ENCODE measurements at places on chromosomes 16 and 17.

GRCh38 chr16:57667048-57667525 lies 1.0 kb upstream of the ADGRG3 start:
- DNase-seq: no peak

DNA sequence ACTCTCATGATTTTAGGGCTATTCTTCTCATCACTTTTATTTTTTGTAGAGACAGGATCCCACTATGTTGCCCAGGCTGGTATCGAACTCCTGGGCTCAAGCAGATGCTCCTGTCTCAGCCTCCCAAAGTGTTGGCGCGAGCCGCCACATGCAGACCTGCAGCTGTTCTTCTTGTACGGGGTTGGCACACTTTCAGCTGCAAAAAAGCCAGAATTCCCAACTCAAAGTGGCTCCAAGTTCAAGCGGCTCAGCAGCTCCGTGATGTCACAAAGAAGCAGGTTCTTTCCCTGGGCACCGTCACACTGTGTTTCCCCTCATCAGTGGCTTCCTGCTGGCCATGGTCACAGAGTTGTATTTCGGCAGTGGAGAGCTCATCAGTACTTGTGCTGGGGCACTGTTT lies 6.7 kb upstream of the SBK1 start:
- no peak for DNase-seq

GRCh38 chr17:17151055-17151454 lies 55.1 kb downstream of the PLD6 start:
- no peak for DNase-seq

GRCh38 chr17:17919169-17920107 lies 52.8 kb downstream of the TOM1L2 start:
- peak; percentile 37 for DNase-seq

GRCh38 chr17:31386542-31387075 lies 4.9 kb upstream of the RAB11FIP4 start:
- DNase-seq: no peak

DNA sequence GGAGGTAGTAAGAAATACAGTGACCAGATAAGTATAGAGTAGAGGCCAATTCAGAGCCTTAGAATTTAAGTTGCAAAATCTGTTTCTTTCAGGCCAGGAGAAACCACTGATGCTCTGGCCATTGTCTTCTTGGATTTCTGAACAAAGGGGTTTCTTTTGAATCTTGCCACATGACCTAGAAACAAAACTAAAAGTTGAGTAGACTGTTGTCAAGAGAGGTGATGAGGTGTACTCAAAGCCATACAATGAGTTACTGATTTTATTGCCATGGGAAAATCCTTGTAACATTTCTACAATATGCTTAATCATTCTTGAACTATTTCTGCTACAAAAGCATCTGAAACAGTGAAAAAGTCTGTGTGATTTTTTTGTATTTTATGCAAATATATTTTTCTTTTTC lies 881.3 kb downstream of the CDH11 start:
- DNase-seq: no peak

DNA sequence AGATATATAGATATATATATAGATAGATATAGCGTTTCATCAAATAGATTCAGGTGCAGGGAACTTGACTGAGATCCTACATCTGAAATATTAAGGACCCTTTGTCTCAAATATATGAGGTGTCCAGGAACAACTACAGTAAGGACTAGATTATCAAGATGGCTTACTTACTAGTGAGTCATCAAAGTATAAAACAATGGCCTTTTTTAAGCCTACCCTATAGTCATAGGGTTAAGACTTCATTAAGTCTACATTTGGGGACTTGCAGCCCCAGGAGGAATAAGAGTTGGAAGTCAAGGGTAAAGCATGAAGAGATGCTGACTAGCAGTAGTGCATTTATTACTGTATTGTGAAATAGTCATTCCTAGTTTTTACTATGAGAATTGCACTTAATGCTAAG lies 1023.4 kb downstream of the CDH11 start:
- no peak for DNase-seq

DNA sequence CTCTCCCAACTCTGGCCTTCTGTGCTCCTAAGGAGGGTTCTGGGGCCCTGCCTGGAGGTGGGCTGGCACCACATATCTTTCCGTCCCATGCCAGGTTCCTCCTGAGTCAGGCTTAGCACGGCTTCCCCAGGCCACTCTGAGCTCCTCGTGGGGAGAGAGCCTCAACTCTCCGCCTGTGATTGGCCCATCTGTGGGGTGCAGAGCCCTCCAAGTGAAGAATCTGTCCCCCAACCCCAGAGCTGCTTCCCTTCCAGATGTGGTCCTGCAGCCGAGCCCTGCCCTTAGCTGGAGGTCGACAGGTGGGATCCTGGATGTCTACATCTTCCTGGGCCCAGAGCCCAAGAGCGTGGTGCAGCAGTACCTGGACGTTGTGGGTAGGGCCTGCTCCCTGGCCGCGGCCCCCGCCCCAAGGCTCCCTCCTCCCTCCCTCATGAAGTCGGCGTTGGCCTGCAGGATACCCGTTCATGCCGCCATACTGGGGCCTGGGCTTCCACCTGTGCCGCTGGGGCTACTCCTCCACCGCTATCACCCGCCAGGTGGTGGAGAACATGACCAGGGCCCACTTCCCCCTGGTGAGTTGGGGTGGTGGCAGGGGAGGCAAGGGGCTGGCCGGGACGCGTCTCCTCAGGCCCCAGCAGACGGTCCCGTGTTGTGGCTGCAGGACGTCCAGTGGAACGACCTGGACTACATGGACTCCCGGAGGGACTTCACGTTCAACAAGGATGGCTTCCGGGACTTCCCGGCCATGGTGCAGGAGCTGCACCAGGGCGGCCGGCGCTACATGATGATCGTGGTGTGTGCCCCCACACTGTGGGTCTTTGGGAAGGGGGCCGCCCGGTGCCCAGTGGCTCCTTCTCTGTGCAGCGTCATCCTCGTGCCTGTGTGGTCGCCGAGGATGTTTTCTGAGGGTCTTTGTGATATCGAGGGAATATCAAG lies 6.9 kb downstream of the GAA start:
- no peak for DNase-seq

All from stimulated activated CD8-positive, alpha-beta memory T cell treated with anti-CD3 and anti-CD28 coated beads, Interleukin-2, amount 100 ng/mL, for 1 hour (primary cell).